ENCODE measurements at places on chromosomes 4 and X.

- no peak for DNase-seq
Observed at GRCh38 chr4:177349191-177349590, 39.5 kb downstream of the NEIL3 start.

DNA sequence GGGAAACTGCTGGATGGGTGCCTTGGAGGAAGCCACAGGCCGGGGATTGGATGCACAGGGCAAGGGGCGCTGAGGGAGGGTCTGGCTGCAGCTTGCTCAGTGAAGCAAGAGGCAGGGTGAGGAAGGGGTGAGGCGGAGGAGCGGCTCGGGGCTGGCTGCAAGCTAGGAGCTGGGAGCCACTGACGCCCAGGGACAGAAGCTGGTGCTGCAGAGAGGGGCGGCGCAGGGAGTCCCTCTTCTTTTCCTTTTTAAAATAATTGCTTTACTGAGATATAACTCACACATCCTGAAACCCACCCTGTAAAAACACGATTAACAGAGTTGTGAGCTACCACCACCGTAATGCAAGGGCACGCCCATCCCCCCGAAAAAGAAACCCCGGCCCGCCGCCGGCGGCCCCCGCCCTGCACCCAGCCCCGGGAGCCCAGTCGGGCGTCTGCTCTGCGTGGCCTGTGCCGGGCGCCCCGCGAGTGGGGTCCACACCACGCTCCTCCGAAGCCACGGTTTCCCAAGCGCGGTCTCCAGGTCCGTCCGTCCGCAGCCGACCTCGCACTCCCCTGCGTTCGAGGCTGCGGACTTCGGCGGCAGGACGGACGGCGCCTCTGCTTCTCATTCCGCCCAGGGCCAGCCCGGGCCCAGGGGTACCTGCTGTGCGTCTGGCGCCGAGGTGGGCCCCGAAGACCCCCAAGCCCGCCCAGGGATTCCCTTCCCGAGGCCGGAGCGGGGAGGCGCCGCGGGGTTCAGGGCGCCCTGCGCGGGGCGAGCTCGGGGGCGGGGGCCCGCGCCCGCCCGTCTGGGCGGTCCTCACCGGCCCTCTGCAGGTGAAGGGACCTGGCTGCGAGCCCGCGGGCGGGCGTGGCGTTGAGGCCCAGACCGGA lies 866 bp upstream of the UVSSA start:
- peak; percentile 48 for DNase-seq

DNA sequence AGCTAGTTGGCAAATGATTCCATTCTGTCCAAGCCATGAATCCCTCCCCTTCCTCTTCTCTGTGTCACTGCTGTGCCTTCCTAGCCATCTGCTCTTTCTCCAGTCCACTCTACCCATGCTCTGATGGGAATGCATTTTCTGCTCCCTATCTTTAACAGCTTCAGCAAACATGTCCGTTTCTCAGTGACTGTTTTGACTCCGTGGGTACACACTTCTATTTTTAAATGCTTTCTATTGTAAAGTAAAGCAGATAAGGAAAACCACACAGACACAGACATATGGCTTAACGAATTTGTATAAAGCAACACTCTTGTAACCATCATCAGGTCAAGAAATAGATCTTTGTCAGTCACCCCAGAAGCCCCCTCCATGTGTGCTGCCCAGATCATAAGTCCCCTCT lies 72.4 kb upstream of the KLHL13 start:
- no peak for DNase-seq

DNA sequence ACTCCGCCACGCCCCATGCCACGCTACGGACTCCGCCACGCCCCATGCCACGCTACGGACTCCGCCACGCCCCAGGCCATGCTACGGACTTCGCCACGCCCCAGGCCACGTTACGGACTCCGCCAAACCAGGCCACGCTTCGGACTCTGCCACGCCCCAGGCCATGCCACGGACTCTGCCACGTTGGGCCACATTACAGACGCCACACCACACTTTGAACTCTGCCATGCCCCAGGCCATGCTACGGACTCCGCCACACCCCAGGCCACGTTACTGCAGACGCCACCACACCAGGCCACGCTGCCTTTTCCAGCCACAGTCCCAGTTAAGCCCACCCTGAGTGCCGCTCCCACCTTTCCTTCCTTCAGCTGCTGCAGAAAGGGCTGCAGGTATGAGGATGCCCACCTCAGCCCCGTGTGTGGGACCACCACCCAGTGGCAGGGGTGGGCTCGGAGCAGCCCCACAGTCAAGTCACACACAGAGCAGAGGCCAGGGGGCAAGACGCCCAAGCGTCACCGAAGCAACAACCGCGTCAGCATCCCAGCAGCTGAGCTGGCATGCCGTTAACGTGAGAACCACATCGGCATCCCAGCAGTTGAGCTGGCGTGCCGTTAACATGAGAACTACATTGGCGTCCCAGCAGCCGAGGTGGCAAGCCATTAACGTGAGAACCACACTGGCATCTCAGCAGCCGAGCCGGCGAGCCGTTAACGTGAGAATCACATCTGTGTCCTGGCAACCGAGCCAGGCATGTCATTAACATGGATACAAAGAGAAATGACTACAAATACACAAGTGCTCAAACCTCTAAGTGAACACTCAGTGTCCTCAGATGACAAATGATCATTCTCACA lies 26.4 kb downstream of the GAK start:
- DNase-seq, result no peak

DNA sequence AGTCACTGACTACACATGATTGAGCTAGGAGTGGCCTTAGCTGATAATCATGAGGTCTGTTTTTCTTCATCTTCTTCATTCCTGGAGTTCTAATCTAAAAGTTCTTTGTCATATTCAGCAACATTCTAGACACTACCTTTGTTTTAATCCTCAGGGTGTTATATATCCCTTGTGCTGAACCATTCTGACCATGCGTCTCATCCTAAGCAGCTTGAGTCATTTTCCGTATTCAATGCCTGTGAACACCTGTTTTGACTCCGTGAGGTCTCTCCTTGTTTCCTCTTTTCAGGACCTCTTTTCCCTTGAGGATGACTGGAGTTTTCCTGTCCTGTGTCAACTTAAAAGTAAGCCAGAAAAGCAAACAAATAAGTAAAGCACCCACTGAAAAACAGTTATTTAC lies 597.9 kb downstream of the GBA3 start:
- no peak for DNase-seq

GRCh38 chr4:40200875-40201801 lies 4.3 kb downstream of the RHOH start:
- no peak for DNase-seq

- DNase-seq, result no peak
Observed at GRCh38 chrX:139484591-139484990, 45.9 kb upstream of the F9 start.

DNA sequence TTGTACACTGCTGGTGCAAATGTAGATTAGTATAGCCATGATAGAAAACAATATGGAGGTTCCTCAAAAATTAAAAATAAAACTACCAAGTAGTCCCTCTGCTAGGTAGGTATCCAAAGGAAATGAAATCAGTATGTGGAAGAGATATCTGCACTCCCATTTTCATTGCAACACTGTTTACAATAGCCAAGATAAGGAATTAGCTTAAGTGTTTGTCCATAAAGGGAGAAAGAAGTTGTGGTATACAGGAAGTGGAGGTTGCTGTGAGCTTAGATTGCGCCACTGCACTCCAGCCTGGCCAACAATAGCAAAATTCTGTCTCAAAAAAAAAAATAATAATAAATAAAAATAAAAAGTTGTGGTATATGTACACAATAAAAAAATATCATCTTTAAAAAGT lies 325.0 kb upstream of the EMCN start:
- no peak for DNase-seq

DNA sequence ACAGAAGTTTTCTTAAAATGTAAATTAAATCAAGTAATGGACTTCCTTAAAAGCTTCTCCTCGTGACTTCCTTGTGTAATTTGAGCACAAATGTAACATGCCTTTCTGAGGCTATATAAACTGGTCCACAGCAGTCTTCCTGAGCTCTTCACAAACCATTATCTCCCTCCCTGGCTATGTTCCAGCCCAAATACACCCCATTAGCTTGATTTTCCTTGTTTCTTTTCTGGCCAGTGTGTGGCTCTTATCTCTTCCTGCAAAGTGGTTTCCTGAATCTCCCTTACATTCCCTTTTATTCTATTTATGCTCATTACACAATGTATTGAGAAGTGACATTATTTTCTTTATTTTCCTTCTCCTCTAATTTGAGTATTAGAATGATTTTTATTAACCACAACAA lies 1085.3 kb upstream of the PCDH10 start:
- no peak for DNase-seq

DNA sequence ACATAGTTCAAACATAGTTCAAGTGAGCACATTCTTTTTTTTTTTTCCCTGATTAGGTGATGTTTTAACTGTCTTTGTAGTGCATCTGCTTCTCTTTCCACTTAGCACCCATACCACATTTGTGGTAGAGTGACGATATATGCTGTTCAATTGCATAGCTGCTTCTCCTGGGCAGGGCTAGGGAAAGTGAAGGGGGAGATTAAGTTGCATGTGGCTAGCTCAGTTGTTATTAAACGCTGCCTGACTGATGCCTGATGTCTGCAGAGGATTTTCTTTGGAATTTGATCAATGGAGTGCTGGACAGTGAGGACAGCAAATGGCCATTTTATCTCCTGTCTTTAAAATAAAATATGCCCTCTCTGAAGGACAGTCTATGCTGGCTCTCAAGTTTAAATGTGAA lies 63.7 kb downstream of the ANK2 start:
- no peak for DNase-seq

DNA sequence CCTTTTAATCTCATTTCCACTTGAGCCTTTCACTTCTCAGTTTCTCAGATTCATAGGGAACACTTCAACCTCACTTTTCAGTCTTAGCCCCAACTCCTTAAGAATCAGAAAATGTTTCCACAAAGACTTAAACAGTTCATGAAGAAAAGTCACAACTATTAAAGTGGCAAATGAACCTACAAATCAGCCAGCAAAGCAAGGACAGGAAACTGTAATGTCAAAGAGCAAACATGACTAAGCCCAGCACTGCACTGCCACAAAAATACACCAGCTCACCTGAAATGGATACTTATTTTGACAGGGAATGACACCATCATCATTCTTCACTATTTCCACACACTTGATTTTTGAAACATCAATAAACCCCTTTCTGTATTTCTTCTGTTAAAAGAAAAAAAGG lies 41.8 kb upstream of the TXK start:
- no peak for DNase-seq

- no peak for DNase-seq
Observed at GRCh38 chr4:155681886-155682285, 15.2 kb downstream of the GUCY1A1 start.

GRCh38 chrX:10931976-10932375 lies 179.2 kb upstream of the HCCS start:
- DNase-seq, result no peak

GRCh38 chrX:3449287-3449686 lies 102.8 kb upstream of the MXRA5 start:
- no peak for DNase-seq

DNA sequence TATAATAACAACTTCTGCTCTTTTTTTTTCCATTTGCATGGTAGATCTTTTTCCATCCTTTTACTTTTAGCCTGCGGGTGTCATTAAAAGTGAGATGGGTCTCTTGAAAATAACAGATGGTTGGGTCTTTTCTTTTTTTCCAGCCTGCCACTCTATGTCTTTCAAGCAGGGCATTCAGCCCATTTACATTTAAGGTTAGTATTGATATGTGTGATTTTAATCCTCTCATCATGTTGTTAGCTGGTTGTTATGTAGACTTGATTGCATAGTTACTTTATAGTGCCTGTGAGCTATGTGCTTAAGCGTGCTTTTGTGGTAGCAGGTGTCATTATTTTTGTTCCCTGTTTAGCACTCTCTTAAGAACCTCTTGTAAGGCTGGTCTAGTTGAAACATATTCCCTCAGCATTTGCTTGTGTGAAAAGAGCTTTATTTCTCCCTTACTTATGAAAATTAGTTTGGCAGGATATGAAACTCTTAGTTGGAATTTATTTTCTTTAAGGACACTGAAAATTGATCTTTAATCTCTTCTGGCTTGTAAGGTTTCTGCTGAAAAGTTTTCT lies 326.1 kb downstream of the SH3BGRL start:
- DNase-seq, result no peak

GRCh38 chr4:24693636-24694035 lies 101.7 kb upstream of the SOD3 start:
- DNase-seq, result no peak

- no peak for DNase-seq
Observed at GRCh38 chr4:168183717-168184571, 91.6 kb downstream of the ANXA10 start.

DNA sequence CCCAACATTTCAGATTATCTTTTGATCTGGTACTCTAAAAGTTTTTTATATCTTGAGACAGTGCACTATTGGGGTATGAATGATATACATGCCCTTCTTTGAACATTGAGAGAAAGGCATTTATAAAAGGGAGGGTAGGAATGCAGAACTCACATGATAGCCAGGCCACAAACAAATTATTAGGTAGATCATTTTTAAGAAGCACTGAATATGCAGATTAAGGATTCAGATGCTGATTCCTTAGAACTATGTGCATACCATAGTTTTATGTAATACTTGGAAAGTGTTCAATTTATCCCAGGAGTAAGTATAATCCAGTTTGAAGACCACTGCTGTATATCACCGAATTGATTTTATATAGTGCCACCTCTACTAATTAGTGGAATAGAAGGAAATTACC lies 18.6 kb downstream of the CEP135 start:
- no peak for DNase-seq

- DNase-seq, result no peak
Observed at GRCh38 chr4:90165883-90166282, 38.7 kb downstream of the CCSER1 start.

GRCh38 chr4:52638717-52639116 lies 20.4 kb downstream of the USP46 start:
- no peak for DNase-seq

DNA sequence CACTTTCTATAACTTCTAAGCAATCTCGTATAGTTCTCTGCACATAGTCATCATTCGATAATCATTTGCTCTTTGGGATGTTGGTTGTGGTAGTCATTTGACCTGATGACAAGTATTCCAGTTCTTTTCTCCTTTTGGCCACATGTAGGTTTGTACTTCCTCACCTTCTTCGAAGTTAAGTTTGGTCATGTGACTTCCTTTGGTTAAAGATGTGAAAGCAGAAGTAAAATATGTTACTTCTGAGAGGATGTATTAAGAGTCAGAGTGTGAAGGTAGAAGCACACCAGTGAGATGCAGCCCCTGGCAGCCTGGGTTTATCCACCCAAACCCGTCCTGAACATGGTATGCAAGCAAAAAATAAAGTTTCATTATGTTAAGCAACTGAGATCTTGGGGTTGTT lies 48.9 kb upstream of the ZNF518B start:
- no peak for DNase-seq

DNA sequence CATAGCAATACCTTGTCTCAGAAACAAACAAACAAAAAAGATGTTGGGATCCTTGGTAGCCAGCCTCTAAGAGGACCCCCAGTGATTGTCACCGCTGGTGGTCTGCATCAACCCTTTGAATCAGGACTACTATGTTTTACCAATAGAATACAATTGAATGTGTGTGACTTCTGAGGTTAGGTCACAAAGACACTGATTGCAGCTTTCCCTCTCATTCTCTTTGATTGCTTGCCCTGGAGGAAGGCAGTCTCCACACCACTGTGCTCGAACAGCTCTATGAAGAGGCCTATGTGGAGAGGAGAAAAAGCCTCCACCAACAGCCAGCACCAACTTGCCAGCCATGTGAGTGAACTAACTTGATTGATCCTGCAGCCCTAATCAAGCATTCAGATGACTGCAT lies 2.8 kb upstream of the SMIM14 start:
- no peak for DNase-seq

All from SW 1271 (cell line).